ENCODE measurements at places on chromosomes 16 and 17.

GRCh38 chr16:53018834-53019416, 33.8 kb downstream of the CHD9NB start:
- no peak for DNase-seq

GRCh38 chr17:49645654-49646053, 32.2 kb downstream of the SPOP start:
- no peak for DNase-seq

- DNase-seq = no peak
Measured at GRCh38 chr17:6815775-6816174, 15.8 kb downstream of the TEKT1 start.

DNA sequence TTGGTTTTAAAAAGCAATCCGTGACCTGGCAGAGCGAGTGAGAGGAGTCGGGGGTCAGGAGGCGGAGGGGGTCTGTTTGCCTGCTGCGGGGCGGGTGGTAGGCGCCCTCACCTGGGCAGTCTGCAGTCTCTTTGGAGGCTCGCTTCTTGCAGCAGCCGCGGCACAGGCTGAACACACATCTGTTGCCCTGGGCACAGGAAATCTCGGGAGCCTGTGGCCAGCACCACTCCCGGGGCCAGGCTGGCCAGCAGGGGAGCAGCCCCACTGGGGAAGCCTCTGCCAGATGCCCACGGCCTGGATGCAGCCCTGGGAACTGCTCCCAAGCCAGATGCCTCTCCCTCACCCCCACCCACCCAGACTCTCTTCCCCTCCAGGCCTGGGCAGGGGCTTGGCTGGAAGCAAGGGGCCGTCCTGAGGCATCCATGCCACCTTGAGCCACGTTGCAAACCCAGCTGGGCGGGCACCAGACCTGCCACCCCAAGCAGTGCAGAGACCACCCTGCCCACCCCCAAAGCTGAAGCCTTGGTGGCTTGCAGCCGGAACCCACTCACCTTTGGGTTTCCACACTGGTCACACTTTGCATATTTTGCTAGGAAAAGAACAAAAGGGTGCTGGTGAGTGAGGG, 6.6 kb downstream of the GPS1 start:
- DNase-seq = no peak

DNA sequence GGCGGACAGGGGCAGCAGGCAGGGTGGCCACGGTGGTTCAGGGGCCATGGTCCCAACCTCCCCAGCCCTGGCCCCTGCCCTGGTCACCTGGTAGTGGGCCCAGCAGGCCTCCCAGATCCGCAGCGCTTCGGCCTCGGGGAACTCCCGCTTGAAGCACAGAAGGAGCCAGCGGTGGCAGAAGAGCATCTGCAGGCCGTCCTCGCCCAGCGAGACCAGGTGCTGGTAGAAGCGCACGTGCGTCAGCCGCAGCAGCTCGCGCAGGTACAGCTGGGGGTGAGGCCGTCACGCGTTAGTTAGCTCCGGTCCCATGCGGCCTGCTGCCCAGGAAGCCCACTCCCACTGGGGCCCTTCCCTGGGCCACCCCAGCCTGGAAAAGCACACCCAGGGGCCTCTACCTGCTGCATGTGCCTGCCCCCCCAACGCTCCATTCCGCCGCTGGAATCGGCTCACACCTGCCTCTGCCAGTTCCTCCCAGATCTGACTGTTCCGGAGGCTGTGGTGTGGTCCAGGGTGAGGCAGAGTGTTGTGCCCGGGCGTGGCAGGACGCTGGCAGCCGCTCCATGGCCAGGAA, 90.8 kb downstream of the TBC1D16 start:
- no peak for DNase-seq

DNA sequence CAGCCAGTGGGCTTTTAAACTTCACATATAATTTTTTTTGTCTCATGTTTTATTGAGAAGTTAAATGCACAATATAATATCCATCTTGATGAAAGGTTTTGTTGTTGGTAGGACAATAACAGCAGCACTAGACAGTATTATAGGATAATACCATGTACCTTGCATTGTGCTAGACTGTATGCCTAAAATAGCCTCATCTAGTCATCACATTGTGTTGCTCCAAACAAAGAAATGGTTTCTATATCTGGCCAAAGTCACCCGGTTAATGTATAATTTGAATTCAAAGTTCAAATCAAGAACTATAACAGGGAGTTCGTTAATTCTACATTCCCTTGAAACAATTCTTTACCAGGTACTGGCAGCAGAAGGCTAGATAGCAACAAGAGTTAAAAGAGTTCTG, 104.9 kb downstream of the KCNJ2 start:
- no peak for DNase-seq

GRCh38 chr17:37742116-37742761, 2.6 kb downstream of the HNF1B start:
- no peak for DNase-seq

DNA sequence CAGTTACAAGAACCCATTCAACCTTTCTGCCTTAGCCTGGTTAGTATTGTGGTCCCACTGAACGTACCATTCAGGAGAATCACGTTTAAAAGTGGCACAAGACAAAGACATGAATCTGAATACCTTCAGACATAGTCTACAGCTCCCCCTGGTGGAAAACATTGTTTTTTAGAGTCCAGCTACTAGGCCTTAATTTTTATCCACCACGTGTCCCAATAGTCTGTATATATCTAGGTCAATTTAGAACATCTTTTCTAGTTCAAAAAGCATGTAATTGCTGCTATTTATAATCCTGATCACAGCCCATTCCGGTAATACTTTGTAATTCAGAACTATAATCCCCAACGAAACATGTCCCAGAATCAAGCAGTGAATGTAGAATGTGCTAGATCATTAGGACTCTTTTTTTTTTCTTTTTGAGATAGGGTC, 13.7 kb upstream of the GUCY2D start:
- DNase-seq = peak; percentile 31

DNA sequence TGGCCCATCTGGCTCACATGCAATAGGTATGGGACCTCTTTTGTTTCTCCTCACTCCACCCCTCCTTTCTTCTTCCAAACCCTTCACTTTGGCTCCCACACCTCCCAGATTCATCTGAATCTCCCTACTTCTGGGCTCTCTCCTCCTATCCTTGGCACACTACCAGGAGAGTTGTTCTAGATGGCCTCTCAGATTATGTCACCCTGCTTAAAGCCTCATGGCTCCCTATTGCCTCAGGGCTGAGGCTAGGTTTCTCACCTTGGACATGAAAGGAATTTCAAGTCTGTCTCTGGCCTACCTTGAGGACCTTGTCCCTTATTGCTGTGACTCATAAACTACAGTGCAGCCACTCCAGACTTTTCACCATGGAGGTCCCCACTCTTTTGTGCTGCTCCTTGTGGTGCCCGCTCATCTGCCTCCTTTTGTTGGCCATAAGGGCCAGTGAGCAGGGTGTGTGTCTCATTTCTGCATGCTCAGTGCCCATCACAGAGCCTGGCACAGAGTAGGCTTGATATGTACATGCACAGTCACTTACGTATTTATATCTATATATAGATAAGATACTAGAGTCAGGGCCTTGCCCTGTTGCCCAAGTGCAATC, 1.0 kb upstream of the MFAP4 start:
- peak; percentile 45 for DNase-seq

DNA sequence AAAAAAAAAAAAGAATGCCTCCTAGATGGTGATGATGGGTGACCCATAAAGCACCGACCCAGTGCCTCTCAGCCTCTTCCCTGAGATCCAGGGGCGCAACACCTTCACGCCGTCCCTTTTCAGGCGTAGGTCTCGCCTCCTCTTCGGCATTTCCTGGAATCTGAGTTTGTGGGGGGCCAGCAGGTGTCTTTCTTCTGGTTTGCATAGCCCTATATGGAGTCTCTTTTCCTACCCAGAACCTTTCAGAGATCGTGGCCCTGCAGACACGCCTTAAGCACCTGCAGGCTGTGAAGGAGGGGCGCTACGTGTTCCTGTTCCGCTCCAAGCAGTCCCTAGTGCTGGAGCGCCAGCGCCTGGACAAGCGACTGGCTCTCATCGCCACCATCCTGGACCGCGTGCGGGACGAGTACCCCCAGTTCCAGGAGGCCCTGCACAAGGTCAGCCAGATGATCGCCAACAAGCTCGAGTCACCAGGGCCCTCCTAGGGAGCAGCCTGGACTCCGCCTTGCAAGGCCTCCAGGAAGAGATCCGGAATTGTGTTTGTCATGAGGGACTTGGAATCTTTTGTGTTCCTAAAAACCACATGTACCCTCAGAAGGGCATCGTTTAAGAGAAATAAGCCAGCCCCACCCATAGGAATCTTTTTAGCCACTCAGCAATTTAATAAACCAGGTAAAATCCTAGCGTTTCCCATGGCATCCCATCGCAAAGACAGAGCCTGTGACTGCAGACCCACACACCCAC, 1.9 kb upstream of the GAA start:
- DNase-seq = no peak

- DNase-seq = no peak
Measured at GRCh38 chr16:29719063-29719462, 26.7 kb downstream of the C16orf54 start.

DNA sequence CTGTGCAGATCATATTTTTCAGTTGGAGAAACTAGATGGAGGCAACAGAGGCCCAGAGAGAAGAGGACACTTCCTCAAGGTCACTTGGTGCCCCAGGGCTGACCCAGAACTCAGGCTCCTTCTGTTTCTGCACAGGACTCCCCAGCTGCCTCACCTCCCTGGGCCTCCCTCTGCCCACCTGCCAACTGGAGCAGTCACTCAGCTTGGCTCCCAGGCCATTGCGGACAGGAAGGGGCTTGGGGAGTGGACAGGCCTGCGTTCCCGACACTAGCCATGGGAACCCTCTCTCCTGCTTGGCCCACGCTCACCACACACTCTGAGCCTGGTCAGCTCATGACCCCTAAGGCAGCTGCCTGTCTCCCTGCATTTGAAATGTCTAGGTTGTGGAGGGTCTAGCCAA, 78.1 kb upstream of the BRD7 start:
- DNase-seq = no peak

- DNase-seq = no peak
Measured at GRCh38 chr17:61280338-61280737, 119.3 kb upstream of the TBX2 start.

GRCh38 chr16:74830648-74831047, 56.0 kb upstream of the FA2H start:
- DNase-seq = no peak

GRCh38 chr17:16484445-16485175, 7.4 kb downstream of the LRRC75A start:
- peak; percentile 76 for DNase-seq

DNA sequence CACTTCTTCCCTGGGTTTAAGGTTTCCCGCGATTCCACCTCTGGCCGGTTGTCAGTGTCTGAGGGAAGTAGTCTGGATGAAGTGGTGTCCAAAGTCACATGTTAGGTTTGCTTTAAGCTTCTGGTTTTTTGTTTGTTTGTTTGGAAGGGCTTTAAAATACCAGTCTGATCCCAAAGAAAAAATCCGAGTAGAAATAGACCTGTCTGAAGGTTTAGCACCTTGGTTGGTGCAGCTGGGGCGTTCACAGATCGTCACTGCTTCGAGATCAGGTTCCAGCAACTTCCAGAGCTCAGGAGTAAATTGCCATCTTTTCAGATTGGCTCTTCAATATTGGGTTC, 567 bp downstream of the TMEM97 start:
- no peak for DNase-seq

DNA sequence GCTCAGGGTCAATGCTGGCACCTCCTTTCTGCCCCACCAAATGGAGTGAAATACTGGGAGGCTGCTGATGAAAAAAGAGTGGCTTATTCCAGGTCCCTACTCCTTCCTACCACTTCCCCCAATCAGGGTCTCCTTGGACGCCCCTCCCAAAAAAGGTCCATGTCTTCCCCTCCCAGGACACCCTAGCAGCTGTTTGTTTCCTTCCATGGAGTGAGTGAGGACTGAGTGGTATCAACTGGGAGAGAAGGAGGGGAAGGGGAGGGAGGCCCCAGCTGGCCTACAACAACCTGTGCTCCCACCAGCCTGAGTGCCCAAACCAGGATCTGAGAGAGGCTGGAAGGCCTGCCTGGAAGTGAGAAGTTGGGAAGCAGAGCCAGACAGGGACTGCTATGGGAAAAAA, 28.7 kb upstream of the NGFR start:
- no peak for DNase-seq

DNA sequence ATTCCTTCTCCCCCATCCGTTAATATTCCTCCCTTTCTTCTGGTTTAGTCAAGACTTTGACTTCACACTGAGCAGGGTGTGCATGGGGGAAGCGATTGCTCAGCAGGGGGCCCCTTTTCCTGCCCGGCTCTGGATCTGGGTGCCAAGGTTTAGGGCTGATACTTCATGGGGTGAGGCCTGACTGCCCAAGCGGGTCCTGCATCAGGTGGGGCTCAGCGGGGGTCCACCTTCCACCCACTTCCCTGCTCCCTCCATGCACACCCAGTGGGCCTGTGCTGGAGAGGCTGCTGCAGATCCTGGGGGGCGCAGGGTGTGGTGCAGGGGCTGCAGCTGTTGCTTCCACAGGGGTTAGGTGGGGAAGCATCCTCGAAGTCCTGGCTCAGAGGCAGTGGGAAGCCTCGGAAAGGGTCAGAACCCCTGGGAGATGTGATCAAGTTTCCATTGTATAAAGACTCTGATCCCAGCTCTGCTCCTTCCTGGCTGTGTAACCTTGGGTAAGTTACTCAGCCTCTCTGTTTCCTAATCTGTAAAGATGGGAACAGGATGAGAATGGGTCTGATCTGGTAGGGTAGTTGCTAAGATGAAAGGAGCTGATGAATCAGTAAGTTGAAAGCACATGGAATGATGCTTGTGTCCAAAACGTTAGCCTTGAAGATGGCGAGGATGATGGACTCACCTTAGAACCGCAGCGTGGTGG, 53.3 kb downstream of the MGAT5B start:
- DNase-seq = no peak

GRCh38 chr16:64278196-64278595, 843.7 kb downstream of the CDH11 start:
- no peak for DNase-seq

GRCh38 chr17:81373536-81374160, 21.6 kb upstream of the BAHCC1 start:
- no peak for DNase-seq

DNA sequence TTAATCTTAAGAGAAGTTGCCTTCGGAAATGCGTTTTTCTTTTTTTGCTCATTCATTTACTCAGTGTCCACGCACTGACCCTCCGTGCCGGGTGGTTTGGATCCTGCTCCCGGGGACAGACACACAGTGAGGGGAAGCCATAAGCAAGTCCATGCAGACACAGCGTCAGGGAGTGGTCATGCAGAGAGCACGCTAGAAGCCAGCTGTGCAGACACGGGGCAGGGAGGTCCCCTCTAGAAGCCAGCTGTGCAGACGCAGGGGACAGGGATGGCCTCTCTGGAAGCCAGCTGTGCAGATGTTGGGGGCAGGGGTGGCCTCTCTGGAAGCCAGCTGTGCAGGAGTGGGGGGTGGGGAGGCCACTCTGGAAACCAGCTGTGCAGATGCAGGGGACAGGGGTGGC, 4.8 kb downstream of the GAA start:
- DNase-seq = peak; percentile 18
